ENCODE measurements at places on chromosomes 12 and 14.

DNA sequence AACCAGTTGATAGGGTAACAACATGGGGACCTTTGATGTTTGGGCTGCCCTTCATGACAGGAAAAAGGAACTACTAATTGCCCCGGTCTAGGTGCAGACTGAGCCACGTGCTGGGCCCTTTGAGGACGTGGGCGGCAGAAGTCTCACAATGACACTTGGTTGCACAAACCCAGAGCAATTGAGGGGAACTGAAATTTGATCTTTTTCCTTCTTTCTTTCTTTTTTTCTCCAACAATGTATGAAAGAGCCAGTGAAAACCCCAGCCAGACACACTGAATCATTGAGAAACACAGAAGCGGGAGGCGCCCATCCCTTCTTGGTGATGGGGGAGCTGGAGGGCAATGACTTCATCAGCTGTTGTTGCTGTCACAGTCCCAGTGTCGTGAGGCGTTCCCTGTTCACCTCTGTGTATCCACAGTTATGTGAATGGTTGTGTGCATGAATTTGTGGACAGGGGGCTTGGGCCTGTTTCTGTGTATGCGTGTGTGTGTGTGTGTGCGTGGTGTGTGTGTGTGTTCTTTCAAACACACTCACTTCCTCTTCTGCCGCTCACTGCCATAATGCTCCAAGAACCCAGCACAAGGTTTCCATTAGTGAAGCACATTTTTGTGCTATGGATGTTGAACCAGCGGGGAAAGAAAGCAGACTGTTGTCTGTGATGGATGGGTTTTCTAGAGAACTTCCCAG lies 137.5 kb upstream of the CCND2 start:
- no peak for DNase-seq

GRCh38 chr14:94689218-94689984 lies 77.2 kb downstream of the SERPINA3 start:
- DNase-seq = peak; percentile 7

DNA sequence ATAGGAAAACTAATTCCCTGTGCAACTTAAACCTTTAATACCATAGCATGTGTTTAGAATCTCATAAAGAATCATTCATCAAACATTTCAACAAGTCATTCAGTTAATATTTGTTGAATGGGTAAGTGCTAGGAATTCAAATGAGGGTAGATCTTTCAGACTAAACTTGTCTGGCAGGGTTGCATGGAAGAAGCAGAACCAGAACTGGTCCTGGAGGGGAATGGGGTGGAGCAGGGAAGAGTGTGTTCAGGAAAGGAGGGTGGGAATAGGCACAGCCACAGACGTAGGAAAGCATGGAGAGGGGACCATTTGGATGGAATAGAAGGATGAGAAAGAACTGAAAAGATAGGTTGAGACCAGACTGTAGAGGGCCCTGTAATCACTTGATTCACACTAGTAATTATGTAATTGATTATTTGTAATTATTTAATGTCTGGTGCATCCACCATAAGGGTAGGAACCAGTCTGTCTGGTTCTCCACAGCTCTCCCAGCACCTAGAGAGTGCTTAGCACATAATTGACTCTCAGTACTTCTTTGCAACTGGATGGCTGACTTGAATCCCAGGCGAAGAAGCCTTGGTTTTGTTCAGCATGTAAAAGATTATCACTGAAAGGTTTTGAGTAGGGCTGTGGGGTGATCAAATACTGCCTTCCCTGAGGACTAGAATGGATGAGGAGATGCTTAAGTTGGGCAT lies 3.0 kb upstream of the MAP3K9 start:
- no peak for DNase-seq

- DNase-seq = no peak
Measured at GRCh38 chr12:88520436-88520820, 59.8 kb downstream of the KITLG start.

DNA sequence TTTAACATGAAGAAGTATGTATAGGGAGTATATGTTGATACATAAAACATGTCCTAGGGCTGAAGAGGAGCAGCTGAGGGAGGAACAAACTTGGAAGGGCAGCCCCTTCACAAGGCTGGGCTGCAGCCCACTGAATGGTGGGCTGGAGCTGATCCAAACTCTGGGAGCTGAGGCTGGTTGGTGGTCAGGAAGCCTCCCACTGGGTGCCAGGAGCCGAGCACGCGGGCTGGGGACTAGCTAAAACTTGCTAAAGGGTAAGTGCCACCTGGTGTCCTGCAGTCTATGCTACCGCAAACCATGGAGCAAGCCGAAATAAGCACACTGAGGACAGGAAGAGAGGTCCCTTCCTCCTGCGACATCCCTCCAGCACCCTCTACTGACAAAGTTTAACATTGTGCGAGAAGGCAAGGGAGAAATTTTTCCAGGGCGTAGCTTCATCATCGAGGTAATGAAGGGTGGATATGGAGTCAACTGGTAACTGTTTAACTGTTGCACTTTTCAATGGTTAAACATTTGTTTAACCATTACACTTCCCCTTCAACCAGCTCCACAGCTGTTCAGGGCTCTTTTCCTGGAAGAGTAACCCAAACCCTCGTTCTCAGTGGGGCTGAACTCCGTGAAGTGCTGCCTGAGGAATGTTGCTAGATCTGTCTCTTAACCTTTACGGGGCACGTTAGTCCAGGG lies 42.2 kb downstream of the EGLN3 start:
- no peak for DNase-seq

GRCh38 chr12:119659289-119659897 lies 8.5 kb upstream of the PRKAB1 start:
- DNase-seq = peak; percentile 18

DNA sequence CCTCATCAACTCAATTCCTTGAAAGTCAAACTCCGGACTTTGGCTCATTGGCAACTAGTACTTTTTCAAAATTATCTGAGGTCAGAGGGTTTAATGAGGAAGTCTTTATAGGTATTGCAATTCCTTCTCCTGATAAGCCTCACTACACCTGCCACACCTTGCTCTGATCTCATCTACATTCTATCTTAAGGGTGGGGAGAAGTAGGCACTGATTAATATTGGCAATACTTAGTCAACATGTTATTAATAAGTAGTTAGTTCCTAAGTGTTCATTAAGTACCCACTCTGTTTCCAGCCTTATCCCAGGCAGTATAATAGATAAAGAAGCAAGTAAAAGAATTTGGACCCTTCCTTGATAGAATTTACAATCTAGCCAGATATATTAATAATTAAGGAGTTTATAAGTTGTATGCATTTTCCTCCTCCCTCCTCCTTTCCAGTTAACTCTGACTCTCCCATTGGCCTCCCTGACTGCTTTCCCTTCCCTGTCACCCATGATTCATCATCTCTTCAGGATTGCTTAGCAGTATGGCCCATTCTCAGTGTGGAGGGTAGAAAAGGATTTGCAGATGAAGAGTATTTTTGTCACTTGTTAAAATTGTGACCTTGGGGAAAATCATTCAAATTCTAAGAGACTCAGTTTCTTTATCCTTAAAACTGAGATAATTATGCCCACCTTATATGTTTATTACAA lies 231.0 kb upstream of the ATP2B1 start:
- no peak for DNase-seq

DNA sequence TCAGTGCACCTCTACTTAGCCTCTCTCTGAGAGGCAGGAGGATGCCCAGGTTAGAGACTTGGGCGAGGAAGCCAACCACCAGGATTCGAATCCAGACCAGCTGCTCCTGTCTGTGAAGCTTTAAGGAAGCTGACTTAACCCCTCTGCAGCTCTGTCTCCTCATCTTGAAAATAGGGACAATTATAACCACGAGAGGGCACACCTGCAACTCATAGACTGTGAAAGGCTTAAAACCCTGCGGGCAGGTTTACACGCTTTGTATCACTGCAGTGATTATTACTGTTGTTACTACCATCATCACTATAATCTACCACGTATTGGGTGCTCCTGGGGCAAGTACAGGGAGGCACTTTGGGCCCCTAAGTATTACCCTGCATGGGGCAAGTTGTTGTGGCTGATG lies 379.8 kb downstream of the VRK1 start:
- no peak for DNase-seq

DNA sequence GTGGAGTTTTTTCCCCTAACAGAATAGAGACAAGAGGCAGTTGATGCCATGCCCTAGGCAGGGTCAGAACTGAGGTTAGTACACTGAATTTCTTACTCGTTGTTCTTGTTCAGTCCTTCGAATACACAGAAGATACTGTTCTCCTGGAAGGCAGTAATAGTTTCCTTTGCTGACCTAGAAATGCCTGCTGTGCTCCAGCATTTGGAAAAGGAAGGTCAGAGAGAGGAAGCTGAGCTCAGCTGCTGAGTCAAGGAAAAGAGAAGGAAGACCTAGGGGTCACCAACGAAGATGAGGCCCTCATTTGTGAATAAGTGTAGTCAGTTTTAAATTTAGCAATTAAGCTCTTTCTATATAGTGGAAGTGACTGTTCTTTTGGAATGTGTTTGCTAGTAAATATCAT lies 100.1 kb downstream of the CRADD start:
- DNase-seq = no peak

DNA sequence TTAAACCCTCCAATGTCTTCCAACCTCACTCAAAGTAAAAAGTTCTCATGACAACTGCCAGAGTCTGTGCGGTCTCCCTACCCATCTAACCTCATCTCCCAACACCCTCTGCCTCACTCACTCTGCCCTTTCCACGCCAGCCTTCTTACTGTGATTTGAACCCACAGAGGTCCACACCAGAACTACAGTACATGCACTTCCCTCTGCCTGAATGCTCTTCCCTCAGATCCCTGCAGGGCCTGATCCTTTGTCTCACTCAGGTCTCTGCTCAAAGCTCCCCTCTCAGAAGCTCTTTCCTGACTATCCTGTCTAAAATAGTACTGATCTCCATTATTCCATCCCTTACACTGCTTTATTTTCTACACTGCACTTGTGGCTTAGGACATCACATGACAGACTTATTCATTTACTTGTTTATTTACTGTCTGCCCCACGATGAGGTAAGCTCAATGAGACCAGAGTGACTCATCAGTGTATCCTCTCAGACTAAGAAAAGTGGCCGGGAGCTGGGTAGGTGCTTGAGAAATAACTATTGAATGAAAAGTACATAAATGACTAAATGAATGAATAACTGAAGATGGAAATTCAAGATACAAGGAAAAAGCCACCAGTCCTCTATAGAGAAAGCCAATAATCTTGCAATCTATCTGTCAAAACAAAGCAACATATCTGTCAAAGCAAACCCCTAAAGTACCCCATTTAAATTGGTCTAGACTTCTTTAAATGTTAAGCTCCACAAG lies 17.1 kb downstream of the POMT2 start:
- DNase-seq = no peak

DNA sequence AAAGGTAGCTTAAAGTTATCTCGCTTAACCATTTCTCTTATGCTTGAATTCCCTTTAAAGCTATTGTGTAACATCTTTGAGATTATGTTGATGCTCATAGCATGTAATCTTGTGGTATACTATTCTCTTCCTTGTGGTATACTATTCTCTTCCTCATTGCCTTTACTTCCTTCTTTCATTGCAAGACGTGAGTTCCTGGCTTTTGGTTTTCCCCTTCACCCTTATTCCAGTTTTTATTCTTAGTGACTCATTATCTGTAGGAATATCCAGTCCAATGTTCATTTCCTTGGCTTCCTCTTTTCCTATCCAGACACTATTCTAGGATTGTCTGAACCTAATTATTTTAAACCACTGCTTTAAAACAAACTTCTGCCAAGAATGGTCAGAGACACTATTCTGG lies 564.0 kb downstream of the CCER1 start:
- DNase-seq = no peak

- no peak for DNase-seq
Measured at GRCh38 chr12:50117057-50117622, 5.1 kb downstream of the COX14 start.

- DNase-seq = no peak
Measured at GRCh38 chr12:116390401-116391335, 113.2 kb upstream of the MED13L start.

- DNase-seq = no peak
Measured at GRCh38 chr14:82755923-82756322, 1222.3 kb upstream of the SEL1L start.

DNA sequence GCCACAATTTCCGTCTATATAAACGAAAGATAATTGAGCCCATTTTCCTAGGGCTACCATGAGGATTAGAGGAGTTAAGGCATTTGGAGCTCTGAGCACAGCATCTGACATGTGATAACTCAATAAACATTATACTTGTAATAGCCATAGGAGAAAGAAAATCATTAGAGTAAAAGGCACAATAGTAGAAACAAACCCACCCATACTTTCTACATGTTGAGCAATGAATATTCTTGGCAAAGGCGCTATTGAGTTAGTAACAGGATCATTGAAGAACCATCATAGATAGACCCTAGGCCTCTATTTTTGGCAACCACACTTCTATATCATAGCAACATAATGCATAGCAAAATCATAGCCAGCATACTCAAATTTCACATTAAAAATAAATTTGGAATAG lies 664.1 kb downstream of the NOVA1 start:
- no peak for DNase-seq

- DNase-seq = no peak
Measured at GRCh38 chr14:83071888-83072501, 1538.3 kb upstream of the SEL1L start.

Data from activated gamma-delta T cell treated with anti-CD3 and anti-CD28 coated beads, Interleukin-2, amount 50 U/mL, for 16 hours (primary cell).